ENCODE measurements at places on chromosomes 4 and X.

- no peak for DNase-seq
Measured at GRCh38 chr4:12712648-12713339, 771.3 kb downstream of the RAB28 start.

GRCh38 chr4:108141213-108141950 is 27.4 kb downstream of the LEF1 start:
- no peak for DNase-seq

DNA sequence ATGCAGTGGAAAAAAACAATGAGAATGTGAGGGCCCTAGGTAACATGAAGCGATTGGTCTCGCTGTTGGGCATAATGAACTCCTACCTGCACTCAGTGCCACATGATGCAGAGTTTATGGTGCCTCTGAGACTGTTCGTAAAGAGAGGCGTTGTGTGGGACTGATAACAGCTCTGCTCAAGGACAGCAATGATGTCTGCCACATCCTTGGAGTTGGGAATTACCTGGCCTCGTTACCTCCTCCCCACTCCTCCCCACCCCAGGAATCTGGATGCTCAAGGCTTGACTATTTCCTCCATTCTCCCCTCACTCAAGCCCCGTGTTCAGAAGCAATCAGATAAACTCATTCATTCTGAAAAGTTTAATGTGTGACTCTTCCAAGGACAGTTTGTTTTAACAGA is 148.0 kb upstream of the JADE1 start:
- DNase-seq = no peak

DNA sequence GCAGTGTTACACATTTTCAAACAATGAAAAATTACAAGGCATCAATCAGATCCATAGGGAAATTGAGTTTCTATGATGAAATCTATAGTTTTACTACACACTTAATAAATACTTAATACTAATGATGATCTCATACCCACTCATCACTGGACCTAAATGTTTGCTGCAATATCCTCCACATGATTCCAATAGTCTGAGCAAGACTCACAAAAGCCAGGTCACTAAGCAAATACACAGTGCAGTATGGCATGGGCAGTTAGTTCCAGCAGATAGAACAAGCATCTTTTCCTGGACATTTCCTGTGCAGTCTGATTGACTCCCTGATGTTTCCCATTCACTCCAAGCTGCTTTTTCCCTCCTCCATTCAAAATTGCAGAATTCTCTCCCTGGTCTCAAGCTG is 109.0 kb upstream of the ATOH1 start:
- no peak for DNase-seq

- DNase-seq = peak; percentile 39
Measured at GRCh38 chr4:152185786-152186550, 349.9 kb downstream of the FBXW7 start.

GRCh38 chr4:155487210-155487609 is 110.4 kb upstream of the MAP9 start:
- no peak for DNase-seq

DNA sequence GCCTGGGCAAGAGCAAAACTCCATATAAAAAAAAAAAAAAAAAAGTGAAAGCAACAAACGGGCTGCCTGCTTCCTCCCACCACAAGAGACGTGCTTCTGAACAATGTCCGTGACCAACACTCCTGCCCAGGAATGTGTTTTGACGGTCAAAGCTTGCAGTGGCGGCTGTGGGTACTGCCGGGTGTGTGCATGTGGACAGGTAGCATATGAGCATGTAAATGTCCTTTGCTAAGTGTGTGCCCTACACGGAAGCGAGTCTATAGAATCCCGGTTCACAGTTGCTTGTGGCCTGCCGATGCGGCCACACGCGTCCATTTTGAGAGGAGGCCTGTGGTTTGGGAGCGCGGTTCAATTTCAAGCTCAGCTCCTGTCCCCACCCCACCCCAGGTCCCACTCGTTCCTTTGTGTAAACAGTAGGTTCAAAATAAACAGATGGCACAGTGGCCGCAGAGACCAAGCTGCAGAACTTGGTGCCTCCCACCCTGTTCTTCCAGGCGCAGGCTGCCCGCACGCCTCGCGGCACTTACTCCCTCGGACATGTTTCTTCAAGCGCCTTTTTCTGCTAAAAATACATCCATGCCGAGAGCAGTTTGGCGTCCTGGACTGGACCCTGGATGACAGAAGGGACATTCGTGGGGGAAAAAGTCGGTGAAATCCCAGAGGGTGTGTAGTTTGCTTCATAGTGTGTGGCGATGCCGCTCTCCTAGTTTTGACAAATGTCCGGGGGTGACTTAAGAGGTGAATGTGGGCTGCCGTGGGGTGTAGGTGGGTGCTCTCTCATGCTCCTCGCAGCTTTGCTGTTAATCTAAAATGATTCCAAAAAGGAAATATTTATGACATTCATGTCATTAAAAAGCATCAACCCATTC is 11.5 kb upstream of the NKX1-1 start:
- DNase-seq = no peak

GRCh38 chr4:157791236-157791635 is 381.6 kb downstream of the GASK1B start:
- DNase-seq = no peak

- no peak for DNase-seq
Measured at GRCh38 chrX:103330681-103331288, 746 bp downstream of the TCEAL7 start.

GRCh38 chr4:68736813-68737212 is 66.4 kb upstream of the UGT2B15 start:
- peak; percentile 23 for DNase-seq

DNA sequence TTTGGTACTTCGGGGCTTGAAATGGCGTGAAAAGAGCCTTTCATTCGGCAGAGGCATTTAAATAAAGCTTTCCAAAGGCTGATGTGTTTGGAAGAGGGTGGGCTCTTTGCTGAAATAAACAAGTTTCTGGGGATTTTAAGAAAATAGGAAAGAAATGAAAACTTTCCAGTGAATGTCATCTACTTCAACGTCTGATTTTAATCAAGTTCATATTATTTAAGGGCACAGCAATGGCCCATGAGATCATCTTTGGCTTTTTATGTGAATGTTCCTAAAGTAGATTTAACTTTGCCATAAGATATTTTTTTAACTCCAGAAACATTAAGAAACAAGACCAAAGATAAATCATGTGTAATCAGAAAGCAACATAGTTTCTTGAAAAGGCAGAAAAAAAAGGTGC is 69.8 kb upstream of the TTC29 start:
- DNase-seq = no peak

DNA sequence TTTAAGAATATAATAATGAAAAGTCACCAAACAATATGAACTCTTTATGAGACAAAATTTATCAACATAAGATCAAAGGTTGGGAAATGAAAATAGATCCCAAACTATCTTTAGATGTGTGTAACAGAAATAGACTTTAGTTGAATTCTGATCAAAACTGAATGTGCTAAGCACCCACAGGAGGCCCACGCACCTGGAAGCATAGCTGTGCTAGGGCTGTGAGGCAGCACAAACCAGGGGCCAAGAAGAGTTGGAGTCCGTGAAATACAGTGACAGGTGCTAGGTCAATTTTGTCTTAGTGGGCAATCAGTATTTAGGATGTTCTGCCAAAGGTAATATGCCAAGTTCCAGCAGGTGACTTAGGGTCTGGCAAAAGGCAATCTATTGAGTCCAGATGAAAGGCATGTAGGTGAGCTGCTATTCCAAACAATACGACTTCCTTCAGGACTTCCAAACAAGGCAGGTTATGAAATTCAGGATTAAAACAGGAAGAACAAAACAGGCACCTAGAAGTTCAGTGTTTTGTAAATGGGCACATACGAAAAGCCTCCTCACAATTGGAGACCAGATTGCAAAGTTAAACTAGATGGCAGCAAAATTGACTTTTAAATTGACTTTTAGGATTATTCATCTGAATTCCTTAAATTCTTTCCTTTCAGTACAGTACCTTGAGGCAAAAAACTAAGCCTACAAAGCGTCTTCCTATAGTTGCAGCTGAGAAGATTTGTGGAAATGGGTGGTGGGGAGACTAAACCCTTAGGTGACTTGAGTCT is 4.7 kb upstream of the PCDH18 start:
- DNase-seq = no peak

DNA sequence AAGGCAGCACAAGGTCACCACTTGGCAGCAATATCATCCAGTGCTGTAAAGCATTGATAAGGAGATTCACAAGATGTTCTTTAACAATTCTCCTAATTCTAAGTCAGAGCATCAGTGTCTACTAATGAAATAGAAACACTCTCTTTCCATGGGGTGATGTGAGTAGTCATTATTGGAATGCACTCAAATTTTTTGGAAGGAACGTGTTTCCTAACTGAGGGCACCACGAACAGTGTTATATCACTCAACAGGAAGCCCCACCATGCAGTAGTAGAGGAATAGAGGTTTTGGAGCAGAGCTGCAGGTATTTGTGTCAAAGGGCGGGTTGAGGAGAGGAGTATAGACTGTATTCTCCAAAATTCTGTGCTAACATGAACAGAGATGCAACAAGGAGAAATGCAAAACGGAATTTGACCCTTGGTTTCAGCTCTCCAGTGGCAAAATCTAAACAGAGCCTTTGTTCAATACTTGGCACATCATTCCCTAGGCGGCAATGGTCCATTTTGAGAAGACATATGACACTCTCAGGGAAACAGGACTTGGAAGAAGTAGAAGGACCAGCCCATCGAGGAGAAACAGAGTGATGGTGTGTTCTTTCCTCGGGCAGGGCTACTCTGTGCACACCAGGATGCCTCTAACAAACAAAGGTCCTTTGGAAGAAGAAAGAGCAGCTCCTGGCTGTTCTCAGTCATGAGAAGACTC is 98.9 kb downstream of the CPEB2 start:
- DNase-seq = peak; percentile 40

GRCh38 chrX:28487818-28488217 is 99.4 kb upstream of the IL1RAPL1 start:
- no peak for DNase-seq

GRCh38 chrX:103017542-103017941 is 46.4 kb downstream of the BEX1 start:
- DNase-seq = peak; percentile 2

- no peak for DNase-seq
Measured at GRCh38 chrX:96861661-96862060, 22.0 kb upstream of the RPA4 start.

- DNase-seq = peak; percentile 20
Measured at GRCh38 chrX:132737743-132738142, 220.7 kb downstream of the HS6ST2 start.

- no peak for DNase-seq
Measured at GRCh38 chr4:166309286-166309685, 436.2 kb downstream of the TLL1 start.

GRCh38 chrX:10929747-10930146 is 181.4 kb upstream of the HCCS start:
- peak; percentile 21 for DNase-seq

DNA sequence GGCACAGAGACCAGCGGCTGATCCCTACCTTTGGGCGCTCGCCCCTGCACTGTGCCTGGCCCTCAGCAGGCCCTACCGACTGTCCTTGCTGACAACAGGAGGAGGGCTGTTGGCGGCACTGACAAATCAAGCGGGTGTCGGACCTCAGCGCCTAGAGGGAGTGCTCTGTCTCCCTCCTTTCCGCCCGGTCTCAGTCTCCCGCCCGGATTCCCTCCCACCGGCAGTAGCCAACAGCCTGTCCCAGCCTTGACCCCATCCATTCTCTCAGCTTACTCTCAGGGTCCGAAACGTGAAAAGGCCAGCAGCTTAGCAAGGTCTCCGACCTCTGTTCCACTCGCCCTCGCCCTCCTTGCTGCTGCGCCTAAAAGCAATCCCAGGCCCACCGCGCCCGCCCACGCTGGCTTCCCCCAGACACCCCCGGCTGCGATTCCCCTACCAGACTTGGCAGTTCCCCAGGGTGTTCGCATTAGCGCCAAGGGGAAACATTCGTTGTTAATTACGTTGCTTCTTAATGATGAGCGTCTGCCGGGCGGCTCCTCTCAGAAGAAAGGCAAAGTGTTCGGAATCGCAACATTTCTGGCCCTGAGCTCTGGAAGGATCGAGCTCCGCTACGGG is 96.2 kb downstream of the SOWAHB start:
- DNase-seq = no peak

GRCh38 chr4:8377103-8378075 is 63.1 kb downstream of the ACOX3 start:
- no peak for DNase-seq
